ENCODE measurements at places on chromosomes 4 and X. TPM values are rescaled to one million over a fixed set of nuclear protein-coding genes. Genes with fewer than 3 reads are reported as not detected.

The CFI gene
- not detected for total RNA-seq

The COL25A1 gene
- total RNA-seq, result not detected

The CCDC158 gene
- not detected for total RNA-seq

The LGI2 gene
- not detected for total RNA-seq

The STAP1 gene
- not detected for total RNA-seq

The SRPX gene
- 78.0 TPM for total RNA-seq

The LRP2BP gene
- total RNA-seq, result 0.27 TPM

The NIPAL1 gene
- 3.0 TPM for total RNA-seq

The AFM gene
- total RNA-seq, result not detected

The SLC6A8 gene
- total RNA-seq, result 42.0 TPM

The DGAT2L6 gene
- total RNA-seq, result not detected

The TCEAL7 gene
- total RNA-seq, result not detected

The TCEAL8 gene
- total RNA-seq, result 94.9 TPM

Measured in NCI-H460 (cell line).